Activated CD4-positive, alpha-beta T cell treated with anti-CD3 and anti-CD28 coated beads, Interleukin-2, Interleukin-4, amounts not matched to agents 100 ng/mL and 50 ng/mL, durations not matched to agents 16 hours and 8 hours (primary cell): ENCODE measurements at places on chromosomes 5 and 9.

GRCh38 chr5:134139891-134140469 is 25.5 kb downstream of the TCF7 start:
- no peak for DNase-seq

DNA sequence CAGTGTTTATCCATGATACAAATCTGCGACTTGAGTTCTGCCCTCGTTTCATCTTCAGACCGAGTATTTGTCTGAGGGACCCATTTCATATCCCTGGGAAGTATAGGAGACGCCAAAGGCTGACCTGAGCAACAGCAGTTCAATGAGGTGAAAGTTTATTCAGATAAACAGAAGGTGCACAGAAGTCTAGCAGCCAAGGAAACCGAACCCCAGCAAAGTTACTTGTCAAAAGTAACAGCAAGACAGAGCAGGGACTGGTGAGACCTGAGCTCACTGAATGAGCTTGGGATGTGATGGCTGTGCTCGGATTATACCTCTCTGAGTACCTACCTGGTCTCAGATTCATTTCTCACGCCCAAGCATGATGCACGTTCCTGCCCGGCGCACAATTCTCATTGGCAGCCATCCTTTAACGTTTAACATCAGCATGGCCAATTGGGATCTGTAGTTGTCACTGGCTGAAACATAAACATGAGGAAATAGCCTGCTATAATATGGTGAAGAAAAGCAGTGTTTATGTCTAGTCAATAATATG is 599 bp downstream of the LYRM7 start:
- peak; percentile 34 for DNase-seq

GRCh38 chr5:40355846-40356245 is 323.9 kb upstream of the PTGER4 start:
- no peak for DNase-seq

DNA sequence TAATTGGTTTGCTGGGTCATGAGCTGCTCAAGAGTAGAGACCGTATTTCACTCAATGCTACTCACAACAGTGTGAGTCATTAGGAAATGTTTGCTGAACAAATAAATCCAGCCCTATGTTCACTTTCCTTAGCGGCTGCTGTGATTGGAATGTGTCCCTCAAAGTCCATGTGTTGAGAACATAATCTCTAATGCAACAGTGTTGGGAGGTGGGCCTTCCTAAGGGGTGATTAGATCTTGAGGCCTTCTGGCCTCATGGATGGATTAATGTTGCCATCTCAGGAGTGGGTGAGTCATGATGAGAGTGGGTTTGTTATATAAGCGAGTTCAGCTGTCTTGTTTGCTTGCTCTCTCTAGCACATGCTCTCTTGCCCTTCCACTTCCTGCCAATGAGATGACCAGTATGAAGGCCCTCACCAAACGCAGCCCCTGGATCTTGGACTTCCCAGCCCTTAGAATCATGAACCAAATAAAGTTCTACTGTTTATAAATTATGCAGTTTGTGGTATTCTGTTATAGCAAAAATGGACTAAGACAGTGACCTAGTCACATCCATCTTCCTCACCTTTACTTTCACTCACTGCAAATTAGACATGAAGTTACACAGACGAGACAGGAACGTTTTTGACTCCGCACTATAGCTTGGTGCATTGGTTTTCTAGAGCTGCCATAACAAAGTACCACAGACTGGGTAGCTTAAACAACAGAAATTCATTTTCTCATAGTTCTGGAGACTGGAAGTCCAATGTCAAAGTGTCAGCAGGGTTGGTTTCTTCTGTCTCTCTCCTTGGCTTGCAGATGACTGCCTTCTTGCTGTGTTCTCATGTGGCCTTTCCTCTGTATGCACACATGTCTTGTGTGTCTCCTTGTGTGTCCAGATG is 50.9 kb upstream of the FAM169A start:
- DNase-seq: no peak

DNA sequence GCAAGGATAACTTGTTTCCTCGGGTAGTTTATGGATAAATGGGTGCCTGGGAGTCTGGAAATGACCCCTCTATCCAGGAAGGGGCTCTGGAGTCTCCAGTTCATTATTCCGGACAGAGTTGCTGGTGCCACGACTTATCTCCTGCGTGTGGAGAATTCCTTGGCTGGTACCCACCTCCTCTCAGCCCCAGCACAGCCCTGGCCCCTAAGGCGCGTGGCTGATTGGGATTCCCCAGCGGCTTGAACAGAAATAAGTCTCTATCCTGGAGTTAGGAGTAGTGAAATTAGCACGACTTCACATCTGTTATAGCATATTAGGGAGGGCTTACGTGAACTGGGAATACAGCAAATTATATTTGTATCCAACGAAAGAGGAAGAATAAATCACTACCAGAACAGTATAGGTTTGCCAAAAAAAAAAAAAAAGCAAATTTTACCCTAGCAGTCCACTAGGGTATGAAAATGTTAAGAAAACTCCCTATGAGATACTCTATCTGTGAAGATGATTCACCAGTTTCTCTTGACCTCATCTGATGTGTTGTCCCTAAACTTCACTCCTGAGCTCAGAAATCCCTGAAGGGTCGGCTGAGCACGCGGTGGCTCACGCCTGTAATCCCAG is 172.5 kb upstream of the OTULINL start:
- no peak for DNase-seq

DNA sequence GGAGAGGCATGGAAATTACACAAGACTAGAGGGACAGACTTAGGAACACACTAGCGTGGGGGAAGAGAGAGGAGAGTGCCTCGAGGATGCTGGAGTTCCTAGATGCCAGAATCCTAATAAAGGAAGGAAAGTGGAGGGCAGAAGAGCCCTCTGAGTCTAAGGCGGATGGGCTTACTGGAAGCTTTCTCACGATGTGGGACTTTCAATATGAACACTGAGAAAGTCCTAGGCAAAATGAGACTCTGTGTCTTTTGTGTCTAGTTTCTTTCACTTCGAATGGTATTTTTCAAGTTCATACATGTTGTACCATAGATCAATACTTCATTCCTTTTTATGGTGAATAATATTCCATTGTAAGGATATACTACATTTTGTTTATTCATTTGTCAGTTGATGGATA is 239.4 kb downstream of the NSG2 start:
- no peak for DNase-seq

GRCh38 chr5:154642499-154643245 is 112.5 kb upstream of the LARP1 start:
- no peak for DNase-seq

- DNase-seq: no peak
Observed at GRCh38 chr5:66411701-66412100, 184.5 kb upstream of the MAST4 start.

- no peak for DNase-seq
Observed at GRCh38 chr9:84224246-84224645, 116.3 kb downstream of the SLC28A3 start.

DNA sequence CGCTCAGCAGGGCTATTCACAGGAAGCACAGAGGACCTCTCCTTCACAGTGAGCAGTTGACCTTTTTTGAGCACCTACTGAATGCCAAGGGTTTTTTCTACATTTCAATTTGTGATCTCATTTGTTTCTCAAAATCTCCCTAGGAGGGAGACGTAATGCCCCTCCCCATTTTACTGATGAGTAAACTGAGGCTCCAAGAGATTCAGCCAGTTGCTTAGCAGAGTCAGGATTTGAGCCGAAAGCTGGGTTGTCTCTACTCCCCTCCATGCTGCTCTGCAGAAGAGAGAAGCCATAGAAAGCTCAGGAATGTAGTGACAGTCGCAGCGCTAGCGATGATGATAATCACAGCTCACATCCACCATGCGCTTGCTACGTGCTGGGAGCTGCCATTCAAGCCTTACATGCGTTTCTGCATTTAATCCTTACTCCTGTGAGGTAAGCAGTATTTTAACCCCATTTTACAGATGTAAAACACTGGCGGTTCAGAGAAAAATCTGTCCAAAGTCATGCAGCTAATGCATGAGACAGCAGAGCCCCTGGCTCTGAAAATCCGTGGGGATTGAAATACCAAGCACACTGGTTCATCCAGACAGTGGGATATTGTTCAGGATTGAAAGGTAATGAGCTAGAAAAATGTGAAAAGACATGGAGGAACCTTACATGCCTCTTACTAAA is 33.8 kb downstream of the ERGIC1 start:
- DNase-seq: no peak

GRCh38 chr5:98416541-98416940 is 356.9 kb upstream of the RGMB start:
- DNase-seq: no peak

DNA sequence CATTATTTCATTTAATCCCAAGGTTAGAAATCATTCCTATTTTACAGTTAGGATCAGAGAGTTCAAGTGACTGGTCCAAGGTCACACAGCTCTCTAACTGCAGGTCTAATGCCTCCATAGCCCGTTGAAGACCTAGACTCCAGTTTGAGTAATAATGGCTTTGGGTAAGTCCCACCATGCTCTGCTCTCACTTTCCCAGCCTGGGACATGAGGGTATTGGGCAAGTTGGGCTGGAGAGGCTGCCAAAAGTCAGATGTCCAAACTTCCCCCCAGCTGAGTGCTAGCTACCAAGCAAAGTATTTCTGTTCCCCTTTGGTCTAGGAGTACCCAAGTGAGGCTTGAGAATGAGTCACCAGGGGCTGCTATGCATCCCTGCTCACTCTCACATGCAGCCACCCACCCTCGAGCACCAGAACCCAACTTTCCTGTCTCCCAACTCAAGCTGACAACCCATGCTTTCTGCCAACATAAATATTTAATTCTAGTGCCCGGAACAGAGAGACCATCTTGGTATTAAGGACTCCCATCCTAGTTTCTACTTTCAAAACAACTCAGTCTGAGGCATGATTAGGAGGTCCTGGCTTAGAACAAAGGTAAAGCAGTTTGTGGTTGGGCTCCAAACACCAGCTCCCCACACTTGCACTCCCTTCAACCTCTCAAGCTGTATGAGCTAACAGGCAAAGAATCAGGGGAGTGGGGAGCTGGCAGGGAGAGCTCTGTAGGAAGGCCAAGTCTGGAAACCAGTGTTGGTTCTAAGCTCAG is 236.5 kb upstream of the TRIM32 start:
- DNase-seq: no peak

GRCh38 chr5:55004729-55005128 is 19.3 kb upstream of the GZMK start:
- DNase-seq: no peak

DNA sequence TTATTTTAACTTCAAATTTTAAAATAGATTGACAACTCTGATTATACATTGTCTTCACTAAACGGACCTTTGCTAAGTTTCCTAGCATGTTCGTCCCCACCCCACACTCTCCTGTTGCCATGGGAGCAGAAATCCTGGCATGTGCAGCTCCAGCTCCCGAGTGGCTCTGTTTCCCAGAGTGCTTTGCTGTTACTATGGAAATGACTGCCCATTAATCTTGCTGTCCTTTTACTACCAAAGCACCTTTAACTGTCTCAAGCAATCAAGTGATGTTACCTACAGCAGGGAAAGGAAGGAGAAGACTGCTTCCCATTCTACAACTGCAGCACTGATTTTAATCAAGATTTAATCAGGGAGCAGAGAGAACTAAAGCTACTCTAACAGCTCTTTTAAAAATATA is 212.0 kb upstream of the KIF2A start:
- DNase-seq: no peak

- DNase-seq: no peak
Observed at GRCh38 chr9:114669961-114670360, 12.0 kb downstream of the TEX48 start.

DNA sequence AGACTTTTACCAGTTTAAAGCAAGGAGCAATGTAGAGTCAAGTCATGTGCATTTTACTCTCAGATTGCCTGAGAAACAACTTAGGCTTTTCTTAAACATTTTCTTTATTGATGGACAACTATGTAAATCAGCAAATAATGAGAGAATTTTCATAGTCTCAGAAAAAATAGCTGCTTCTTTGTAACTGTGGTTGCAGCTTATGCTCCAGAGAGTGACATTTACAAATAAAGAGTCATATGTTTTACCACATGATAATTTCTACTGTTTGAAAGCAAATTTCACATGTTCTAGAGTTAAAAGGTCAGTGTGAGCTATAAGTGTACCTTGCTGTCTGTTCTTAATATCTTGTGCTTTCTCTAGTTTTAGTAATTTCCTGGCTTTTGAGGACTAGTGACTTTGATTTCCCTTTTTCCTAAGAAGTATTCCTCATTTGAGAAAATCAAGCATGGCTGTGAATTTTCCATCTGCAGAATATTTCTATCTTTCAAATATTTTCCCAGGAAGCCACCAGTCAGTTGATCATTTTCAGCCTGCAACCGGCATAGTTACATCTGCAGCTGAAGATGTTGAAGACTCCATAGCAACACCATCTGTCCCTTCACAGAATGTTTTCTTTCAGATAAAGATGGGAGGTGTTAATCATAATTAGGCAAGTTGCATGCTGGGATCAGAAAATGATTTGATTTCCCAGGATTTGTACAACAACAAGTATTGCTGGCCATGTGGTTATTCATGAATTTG is 229.9 kb downstream of the SGCD start:
- DNase-seq: no peak

DNA sequence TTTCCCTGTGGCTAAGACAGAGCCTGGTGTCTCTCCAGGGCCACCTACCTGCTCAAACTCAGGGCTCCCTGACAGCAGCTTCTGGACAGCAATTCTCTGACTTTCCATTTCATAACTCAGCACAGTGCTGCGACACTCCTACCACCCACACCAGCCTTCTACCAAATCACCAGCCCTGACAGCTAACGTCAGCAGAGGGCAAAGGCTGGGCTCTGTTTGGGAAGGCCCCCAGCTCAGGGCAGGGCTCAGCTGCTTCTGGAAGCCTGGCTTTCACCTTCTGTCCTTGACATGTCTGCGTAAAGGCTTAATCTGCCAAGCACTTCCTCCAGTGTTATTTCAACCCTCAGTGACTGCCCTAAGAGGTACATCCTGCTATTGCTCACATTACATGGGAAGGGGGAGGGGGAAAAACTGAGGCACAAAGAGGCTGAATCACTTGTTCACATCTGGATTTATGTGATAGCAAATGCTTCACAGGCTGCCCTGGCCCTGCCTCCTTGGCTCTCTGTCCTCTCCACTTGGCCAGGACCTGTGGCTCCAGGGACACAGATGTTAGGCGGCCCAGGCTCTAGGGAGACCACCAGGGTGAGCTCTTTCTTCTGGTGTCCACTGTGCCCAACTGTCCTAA is 102.5 kb upstream of the PANK3 start:
- no peak for DNase-seq

GRCh38 chr9:129696944-129697655 is 31.7 kb downstream of the PRRX2 start:
- no peak for DNase-seq

- DNase-seq: no peak
Observed at GRCh38 chr9:101495810-101496209, 37.8 kb upstream of the RNF20 start.

- peak; percentile 37 for DNase-seq
Observed at GRCh38 chr5:97167435-97167834, 15.6 kb downstream of the RIOK2 start.
